Thymus (tissue), 14 donors: ENCODE measurements at places on chromosomes 13 and 19. TPM values are rescaled to one million over a fixed set of nuclear protein-coding genes. Genes with fewer than 3 reads are reported as not detected.

- peaks cover 62% of the 10 kb centered on the region for H3K27me3 ChIP-seq
- no peak within 1 kb of the TSS for H3K27ac ChIP-seq
- peak within 1 kb of the TSS; percentile 8 for H3K4me3 ChIP-seq
- H3K4me1 ChIP-seq = no peaks in the 10 kb centered on the region
- H3K36me3 ChIP-seq = no peaks in the 10 kb centered on the region
Measured at GRCh38 chr13:83881917-83882605, at the start of gene SLITRK1. SLITRK1 (minus strand) TSS chr13:83882474; CDS start chr13:83881507, 967 bp downstream.

SHISA7 gene
- 0.05 TPM for total RNA-seq

GRCh38 chr13:28942906-28943305 lies 122.8 kb downstream of the MTUS2 start:
- DNase-seq = no peak
- H3K4me3 ChIP-seq = no peak overlapping the region
- H3K4me1 ChIP-seq = no peaks in the 10 kb centered on the region
- H3K36me3 ChIP-seq = no peaks in the 10 kb centered on the region
- no peaks in the 10 kb centered on the region for H3K27me3 ChIP-seq

UBE2L5 gene
- total RNA-seq = 0.24 TPM

GRCh38 chr19:2455851-2456570 lies 748 bp downstream of the LMNB2 start:
- H3K27me3 ChIP-seq = no peaks in the 10 kb centered on the region
- H3K4me3 ChIP-seq = peak overlapping the region; percentile 100
- peak; percentile 47 for DNase-seq

DNA sequence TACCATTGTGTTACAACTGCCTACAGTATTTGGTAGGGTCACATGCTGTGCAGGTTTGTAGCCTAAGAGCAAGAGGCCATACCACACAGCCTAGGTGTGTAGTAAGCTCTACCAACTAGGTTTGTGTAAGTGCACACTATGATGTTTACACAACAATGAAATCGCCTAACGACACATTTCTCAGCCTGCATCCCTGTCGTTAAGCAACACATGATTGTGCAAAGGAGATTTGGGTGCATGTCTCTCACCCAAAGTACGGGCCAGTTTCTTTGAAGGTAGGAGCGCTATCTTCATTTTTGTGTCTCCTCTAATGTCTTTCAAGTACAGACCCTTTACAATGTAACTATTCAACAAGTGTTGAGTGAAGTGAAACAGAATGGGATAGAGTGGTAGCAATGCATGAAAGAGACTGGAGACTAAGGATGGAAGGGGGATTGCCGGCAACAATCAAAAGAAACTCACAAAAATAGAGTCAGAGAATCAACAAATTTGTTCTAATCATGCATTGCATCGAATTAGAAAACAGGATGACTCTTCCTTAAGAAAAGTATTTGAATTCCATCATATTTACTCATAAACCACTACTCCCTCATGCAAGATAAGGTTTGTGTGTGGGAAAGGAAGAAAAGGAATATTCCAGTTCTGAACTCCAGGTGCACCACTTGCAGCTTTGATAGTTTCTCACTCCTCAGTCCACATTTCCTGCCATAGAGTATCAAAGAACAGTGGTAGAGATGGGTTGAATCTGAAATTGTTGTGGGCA lies 60.2 kb upstream of the TNFRSF19 start:
- no peak overlapping the region for H3K4me3 ChIP-seq
- no peak for DNase-seq
- H3K27me3 ChIP-seq = no peaks in the 10 kb centered on the region
- no peaks in the 10 kb centered on the region for H3K36me3 ChIP-seq
- H3K27ac ChIP-seq = no peak overlapping the region

GRCh38 chr13:35136585-35136984 lies 194.5 kb downstream of the NBEA start:
- H3K27ac ChIP-seq = no peak overlapping the region
- H3K4me3 ChIP-seq = no peak overlapping the region
- DNase-seq = no peak

ADGRE1 gene
- total RNA-seq = 3.9 TPM

DNA sequence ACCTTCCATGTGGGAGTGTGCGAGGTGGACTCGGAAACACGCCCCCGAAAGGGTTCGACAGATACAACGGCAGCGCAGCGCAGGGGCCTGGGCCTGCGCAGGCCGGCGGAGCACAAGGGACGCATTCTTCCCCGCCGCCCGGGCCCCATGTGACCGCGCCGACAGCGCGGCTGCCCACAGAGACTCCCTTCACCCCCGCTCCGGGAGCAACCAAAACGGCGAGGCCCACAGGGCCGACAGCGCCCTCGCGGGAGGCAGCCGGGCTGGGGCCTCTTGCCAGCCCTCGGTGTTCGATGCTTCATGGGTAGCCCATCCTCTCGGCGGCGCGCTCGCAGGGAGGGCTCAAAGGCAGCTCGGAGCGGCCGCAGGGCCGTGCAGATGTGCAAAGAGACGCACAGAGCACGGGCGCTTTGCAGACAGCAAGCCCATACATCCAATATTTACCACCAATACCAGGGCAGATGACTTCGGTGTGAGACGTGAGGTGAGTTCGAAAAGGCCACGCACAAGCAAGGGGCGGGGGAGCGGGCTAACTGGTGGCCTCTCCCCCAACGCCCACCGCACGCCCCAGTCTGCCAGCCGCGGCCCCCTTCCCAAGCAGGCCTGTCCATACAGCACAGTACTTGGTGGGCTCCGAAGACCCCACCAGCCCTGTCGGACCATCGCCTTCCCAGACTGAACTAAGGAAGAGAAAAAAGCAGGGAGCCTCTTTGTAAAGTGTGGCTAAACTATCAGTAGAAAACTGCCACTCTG lies 89.9 kb downstream of the CRYL1 start:
- no peak for DNase-seq
- peaks cover 32% of the 10 kb centered on the region for H3K4me1 ChIP-seq
- H3K27ac ChIP-seq = no peak overlapping the region
- no peaks in the 10 kb centered on the region for H3K36me3 ChIP-seq
- peaks cover 16% of the 10 kb centered on the region for H3K27me3 ChIP-seq

C1QTNF9 gene
- total RNA-seq = 0.38 TPM

GRCh38 chr13:43086181-43086580 lies 62.8 kb downstream of the DNAJC15 start:
- no peaks in the 10 kb centered on the region for H3K27me3 ChIP-seq
- no peak for DNase-seq
- H3K4me1 ChIP-seq = no peaks in the 10 kb centered on the region
- no peak overlapping the region for H3K4me3 ChIP-seq
- H3K36me3 ChIP-seq = peaks cover 4% of the 10 kb centered on the region
- no peak overlapping the region for H3K27ac ChIP-seq

GRCh38 chr13:98221234-98221633 lies 44.2 kb upstream of the RNF113B start:
- H3K4me3 ChIP-seq = no peak overlapping the region
- no peaks in the 10 kb centered on the region for H3K36me3 ChIP-seq
- no peak for DNase-seq
- no peaks in the 10 kb centered on the region for H3K4me1 ChIP-seq
- H3K27me3 ChIP-seq = no peaks in the 10 kb centered on the region

PRPF31 gene
- total RNA-seq = 42.4 TPM

- H3K27ac ChIP-seq = no peak overlapping the region
- no peaks in the 10 kb centered on the region for H3K27me3 ChIP-seq
- no peak overlapping the region for H3K4me3 ChIP-seq
- H3K4me1 ChIP-seq = no peaks in the 10 kb centered on the region
Measured at GRCh38 chr13:27504868-27505194, 54.5 kb upstream of the MTIF3 start.

GRCh38 chr13:67410645-67411044 lies 180.5 kb upstream of the PCDH9 start:
- no peaks in the 10 kb centered on the region for H3K27me3 ChIP-seq
- no peaks in the 10 kb centered on the region for H3K4me1 ChIP-seq
- no peak for DNase-seq
- no peak overlapping the region for H3K4me3 ChIP-seq

DNA sequence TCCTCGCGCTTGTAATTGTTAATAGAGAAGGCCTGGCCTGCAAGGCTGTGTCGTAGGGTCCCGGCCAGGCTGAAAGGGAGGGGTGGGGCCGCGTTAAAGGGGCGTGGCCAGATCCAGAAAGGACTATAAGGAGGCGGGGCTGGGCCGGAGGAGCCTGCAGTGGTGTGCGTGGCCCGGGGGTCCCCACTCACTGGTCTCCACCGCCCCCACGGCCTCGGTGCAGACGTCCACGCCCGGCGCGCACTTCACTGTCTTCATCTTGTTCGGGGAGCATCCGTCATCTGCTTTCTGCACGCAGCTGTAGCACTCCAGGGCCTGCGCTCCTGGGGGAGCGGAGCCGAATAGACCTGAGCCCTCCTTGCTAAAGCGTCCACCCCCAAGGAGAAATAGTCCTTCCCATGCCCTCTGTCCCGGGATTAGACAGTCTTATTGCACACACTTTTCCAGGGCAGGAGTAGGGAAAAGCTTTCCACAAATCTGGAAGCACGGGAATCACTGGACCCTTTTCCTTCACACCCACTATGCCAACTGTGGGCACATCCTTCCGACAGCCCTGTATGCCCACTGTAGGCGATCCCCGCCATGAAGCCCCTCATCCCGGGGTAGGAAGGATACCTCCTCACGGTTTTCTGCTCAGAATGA lies 1.2 kb downstream of the LYPD3 start:
- H3K4me1 ChIP-seq = peaks cover 22% of the 10 kb centered on the region
- H3K36me3 ChIP-seq = no peaks in the 10 kb centered on the region
- peak overlapping the region; percentile 65 for H3K4me3 ChIP-seq
- peaks cover 40% of the 10 kb centered on the region for H3K27me3 ChIP-seq
